ENCODE measurements at places on chromosomes 6 and 20.

DNA sequence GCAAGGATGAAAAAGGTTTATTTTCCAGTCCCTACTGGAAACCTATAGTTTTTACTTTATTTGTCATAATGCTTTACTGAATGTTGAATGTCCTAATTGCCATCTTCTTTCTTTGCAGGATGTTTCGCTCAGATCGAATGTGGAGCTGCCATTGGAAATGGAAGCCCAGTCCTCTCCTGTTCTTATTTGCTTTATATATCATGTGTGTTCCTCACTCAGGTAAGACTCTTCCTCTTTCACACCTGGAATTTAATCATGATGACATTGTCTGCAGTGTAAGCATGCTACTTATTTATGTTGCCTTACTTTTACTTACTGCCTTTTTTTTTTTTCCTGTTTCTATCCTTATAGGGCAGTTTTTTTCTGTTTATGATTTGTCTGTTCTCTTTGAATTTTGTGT lies 7.6 kb downstream of the ADGRG6 start:
- no peak for DNase-seq

- no peak for DNase-seq
Observed at GRCh38 chr6:79513111-79513510, 24.1 kb downstream of the LCA5 start.

- DNase-seq: no peak
Observed at GRCh38 chr6:87791029-87791428, 89.0 kb upstream of the AKIRIN2 start.

GRCh38 chr6:170405311-170405975 lies 98.9 kb downstream of the FAM120B start:
- no peak for DNase-seq

DNA sequence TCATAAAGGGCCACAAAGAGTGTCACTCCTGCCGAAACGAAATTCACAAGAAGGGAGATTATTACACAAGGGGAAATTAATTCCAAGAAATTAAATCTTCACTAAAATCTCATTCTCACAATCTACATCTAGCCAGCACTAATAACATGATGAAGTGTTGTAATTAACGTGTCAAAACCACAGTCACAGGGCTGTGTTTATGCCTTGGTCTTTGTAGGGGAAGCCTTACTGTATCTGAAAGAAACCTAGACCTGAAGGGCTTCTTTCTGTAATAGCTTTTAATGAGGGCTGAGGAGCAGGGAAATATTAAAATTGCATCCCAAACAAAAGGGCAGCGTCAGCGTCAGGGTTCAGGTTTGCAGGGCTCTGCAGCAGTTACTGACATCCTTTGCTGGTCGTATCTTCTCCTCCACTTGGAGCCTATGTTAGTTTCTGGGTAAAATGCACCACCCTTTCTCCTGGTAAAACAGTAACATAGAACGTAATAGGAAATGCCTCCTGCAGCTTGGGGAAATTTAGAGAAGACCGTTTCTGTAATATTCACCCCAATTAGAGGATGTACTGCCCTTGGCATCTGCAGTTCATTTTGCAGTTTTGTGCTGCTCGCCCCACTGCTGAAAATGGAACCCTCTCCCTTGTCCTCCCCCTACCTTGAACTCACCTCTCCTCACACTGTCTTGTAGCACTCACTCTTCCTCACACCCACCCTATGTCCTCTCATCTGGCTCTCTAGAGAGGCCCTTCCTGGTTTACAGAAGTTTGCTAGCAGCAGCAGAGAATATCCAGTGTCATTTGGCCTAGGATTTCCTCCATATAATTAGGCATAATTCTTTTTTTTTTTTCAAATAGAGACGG lies 109.0 kb upstream of the TRAF3IP2 start:
- no peak for DNase-seq

DNA sequence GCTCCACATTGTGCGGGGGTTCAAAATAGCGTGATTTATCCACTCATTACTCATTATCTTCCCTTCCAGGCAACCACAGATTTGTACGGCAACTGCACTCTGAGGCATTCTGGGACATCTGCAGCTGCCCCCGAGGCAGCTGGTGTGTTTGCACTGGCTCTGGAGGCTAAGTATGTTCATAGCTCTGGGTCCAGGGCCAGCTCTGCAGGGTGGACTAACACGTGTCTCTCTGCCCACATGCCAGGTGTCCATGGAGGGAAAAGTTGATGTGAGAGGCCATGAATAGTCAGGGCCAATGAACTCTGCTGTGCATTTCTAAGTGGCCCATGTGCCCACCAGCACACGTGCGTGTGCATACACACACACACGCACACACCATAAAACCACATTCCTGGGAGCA lies 74.9 kb downstream of the BFSP1 start:
- peak; percentile 27 for DNase-seq

- DNase-seq: no peak
Observed at GRCh38 chr20:5400164-5400762, 83.5 kb upstream of the PROKR2 start.

DNA sequence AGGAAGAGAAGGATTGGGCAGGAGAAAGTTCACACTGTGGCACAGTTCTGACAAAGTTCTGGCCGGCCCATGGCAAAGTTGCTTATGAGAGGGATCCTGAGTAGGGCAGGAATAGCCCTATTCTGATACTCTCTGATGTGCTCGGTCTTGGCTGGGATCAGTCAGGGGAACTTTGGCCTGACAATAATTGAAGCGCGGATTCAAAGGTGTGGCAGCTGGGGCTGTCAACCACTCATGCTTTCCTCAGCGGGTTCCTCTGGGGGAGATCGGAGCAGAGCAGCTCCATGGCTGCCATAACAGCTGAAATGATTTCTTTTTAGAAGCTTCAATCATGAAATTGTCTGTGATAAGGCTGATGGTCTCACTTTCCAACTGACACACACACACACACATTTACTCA lies 714.1 kb downstream of the DHX35 start:
- no peak for DNase-seq

DNA sequence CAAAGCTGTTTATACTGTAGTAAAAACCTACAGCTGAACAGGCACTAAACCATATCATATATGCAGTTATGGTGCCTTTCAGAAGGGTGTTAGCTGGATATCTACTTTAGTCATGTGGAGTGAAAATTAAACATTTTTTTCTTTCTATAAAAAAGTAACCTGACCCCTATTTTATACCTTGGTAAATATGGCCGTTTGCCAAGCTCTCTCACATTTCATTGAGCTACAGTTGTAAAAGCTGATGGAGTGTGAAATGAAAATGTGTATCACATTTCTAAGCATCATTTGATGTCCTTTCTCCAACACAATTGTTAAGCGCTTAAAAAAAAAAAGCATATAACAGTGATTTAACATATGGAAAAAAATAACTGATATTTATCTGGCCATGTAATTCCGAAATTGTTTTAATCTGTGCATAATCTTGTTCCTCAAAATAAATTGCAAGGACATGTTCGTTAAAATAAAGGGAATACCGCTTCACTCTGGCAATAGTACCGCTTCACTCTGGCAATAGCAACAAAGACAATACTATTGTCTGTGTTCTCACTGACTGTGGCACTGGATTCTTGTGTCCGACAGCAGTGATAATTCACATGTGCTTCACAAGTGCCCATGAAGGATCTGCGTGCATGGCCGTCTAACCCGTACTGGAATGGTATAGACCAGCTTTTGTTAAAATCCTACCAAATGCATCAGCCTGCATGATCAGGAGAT lies 391.8 kb upstream of the SOX4 start:
- DNase-seq: peak; percentile 49
